GM23338 (cell line): ENCODE measurements at places on chromosomes 5 and 9. TPM values are rescaled to one million over a fixed set of nuclear protein-coding genes. Genes with fewer than 3 reads are reported as not detected.

POLK gene
- polyA plus RNA-seq, result 5.4 and 6.3 TPM in 2 replicates

PCDHA6 gene
- polyA plus RNA-seq, result 2.0 and 2.1 TPM in 2 replicates

CDC25C gene
- polyA plus RNA-seq, result 20.0 and 20.9 TPM in 2 replicates

PCDHA9 gene
- polyA plus RNA-seq, result 1.1 and 1.6 TPM in 2 replicates
